ENCODE measurements at places on chromosomes 11 and 22. TPM values are rescaled to one million over a fixed set of nuclear protein-coding genes. Genes with fewer than 3 reads are reported as not detected.

AMBRA1 gene
- 12.4 TPM for total RNA-seq

APOL1 gene
- total RNA-seq: 2.8 TPM

TTC38 gene
- 35.4 TPM for total RNA-seq

KCTD14 gene
- 0.26 TPM for total RNA-seq

MMP12 gene
- not detected for total RNA-seq
